A172 (cell line): ENCODE measurements at places on chromosomes 6 and 20. TPM values are rescaled to one million over a fixed set of nuclear protein-coding genes. Genes with fewer than 3 reads are reported as not detected.

GRCh38 chr6:139472351-139473015 is 98.0 kb upstream of the CITED2 start:
- DNase-seq, result no peak

DNA sequence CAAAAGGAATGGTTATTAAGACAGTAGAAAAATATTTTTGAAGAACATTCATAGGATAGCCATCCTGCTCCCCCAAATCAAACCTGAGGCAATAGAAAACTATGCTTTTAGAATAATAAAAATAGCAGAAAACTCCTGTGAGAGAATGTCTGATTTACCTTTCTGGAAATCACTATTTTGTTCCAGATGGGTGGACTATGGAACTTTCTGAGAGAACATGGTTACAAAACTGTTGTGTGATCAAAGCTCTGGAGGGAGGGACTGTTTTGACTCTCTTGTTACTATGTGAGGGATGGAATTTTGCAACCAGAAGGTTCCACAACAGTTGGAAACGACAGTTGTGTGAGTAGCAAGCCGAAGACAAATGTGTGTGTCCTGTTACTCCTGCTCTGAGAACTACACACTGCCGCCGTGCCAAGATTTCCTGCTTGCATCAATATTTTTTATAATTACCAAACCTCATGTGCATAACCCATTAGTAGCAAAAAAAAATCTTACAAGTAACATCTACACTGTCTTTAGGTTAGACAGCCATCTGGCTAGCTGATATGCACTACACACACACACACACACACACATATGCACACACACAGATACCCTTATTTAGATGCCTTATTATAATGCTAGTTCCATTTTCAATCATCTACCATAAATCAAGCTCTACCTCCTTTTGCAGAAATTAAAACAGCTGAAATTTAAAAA is 11.0 kb upstream of the HIVEP1 start:
- no peak for DNase-seq

Gene PCMTD2
- 42.4 and 78.3 TPM in 2 replicates for total RNA-seq

DNA sequence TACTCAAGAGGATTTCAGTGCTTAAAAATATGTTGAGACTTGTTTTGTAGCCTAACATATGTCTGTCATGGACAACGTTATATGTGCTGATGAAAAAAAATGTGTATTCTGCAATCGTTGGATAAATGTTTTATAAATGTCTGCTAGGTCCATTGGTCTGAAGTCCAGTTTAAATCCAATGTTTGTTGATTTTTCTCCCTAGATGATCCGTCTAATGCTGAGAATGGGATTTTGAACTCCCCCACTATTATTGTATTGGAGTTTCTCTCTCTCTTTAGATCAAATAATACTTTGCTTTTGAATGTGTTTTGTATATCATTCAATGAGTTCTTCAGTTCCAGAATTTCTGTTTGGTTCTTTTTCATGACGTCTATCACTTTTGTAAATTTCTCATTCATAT is 44.9 kb downstream of the CYB5R4 start:
- DNase-seq, result no peak

- DNase-seq, result no peak
These were observed 842.0 kb upstream of the FLRT3 start for GRCh38 chr20:15179381-15179780.

Gene TREML2
- total RNA-seq, result not detected in 2 replicates

DNA sequence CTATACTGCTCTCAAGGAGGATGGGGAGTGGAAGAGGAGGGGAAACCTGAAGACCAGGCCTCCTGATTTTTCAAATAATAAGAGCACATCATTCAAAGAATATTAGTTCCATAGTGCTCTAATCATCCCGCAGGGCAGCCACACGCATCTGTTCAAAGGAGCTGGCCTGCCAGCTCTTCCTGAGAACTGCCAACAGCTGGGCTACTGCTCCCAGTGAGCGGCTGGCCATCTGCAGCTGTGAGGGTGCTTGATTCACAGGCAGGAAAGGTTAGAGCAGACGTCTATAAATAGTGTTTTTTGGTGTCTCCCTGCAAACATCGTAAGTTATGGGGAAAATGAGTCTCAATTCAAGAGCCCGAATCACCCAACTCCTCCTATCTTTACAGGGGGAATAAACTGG is 17.3 kb downstream of the NSFL1C start:
- DNase-seq, result no peak

- no peak for DNase-seq
These were observed 166.8 kb upstream of the FOXQ1 start for GRCh38 chr6:1144842-1145767.

- no peak for DNase-seq
These were observed 27.2 kb upstream of the QKI start for GRCh38 chr6:163387317-163387716.

Gene GJA10
- not detected in 2 replicates for total RNA-seq

DNA sequence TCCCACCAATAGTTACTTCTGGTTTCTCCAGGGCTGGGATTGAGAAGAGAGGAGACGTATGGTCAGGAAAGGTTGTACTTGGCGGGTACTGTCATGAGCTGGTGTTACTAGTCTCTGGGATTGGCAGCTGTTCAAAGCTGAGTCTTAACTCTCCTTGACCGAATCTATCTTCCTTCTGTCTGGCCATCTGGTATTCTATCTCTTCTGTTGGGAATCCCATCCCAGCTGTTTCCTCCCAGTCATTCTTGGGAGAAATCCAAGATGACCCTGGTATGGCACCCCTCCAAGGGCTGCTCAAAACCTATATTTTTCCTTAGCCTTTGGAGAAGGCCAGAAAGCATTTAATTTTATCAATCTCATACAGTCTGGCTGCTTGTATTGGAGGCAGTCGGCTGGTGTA is 287.0 kb upstream of the CHD6 start:
- no peak for DNase-seq

- DNase-seq, result no peak
These were observed 92.4 kb downstream of the SCML4 start for GRCh38 chr6:107731422-107732319.

GRCh38 chr20:38418509-38419204 is 16.5 kb downstream of the SNHG17 start:
- peak; percentile 22 for DNase-seq

Gene PLTP
- 2.1 and 3.9 TPM in 2 replicates for total RNA-seq

- DNase-seq, result no peak
These were observed 13.7 kb downstream of the TRAF3IP2 start for GRCh38 chr6:111591901-111592461.

DNA sequence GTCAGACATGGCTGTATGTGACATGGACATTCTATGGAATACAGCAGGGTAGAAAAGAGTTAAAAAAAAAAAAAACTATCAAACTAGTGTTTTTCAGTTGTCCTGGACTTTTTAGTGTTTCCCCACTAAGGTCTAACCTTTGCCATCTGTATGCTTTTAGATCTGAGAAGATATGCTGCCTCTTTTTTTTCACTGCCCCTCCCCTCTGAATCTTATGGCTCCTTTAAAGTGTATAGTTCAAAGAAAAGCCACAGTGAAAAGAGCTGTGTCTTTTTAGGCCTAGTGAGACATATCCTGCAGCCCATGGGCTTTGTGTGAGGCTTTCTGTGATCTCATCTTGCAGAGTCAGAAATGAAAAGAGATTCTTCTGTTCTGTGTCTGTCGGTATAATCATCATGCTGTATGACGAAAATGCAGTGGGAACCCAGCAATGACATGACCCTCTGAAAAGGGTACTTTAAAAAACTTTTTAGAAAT is 29.3 kb downstream of the ADGRG6 start:
- no peak for DNase-seq

DNA sequence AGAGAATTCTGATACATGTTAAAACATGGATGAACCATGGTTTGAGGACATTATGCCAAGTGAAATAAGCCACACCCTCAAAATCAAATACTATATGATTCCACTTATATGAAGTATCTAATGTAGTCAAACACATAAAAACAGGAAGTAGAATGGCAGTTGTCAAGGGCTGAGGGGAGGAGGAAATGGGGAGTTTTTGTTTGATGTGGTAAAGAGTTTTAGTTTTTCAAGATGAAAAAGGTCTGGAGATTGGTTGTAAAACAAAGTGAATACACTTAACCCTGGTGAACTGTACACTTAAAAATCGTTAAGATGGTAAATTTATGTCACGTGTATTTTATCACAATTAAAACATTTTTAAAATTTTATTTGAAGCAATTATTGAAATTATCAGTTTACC is 127.4 kb upstream of the GRIK2 start:
- no peak for DNase-seq

GRCh38 chr6:170068496-170068895 is 222.4 kb downstream of the DLL1 start:
- DNase-seq, result no peak

GRCh38 chr6:160895562-160895961 is 96.0 kb upstream of the MAP3K4 start:
- no peak for DNase-seq

Gene ZNF311
- 0.72 and 1.2 TPM in 2 replicates for total RNA-seq

DNA sequence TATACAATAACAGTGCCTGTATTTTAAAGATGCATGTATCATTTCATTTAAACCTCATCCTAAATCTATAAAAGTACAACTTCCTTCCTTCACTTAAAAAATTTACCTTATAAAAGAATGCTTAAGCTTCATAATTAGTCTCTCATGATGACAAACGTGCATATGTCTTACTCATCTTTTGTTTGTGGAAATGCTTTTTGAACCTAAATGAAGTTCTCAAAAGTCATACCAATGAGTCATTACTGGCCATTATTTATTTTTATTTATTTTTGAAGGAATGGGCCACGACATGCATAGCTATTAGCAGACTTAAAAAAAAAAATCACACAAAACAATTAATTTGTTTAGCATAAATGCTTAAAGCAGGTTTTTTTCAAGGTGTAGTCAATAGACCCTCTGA is 3.7 kb downstream of the TFB1M start:
- peak; percentile 26 for DNase-seq

DNA sequence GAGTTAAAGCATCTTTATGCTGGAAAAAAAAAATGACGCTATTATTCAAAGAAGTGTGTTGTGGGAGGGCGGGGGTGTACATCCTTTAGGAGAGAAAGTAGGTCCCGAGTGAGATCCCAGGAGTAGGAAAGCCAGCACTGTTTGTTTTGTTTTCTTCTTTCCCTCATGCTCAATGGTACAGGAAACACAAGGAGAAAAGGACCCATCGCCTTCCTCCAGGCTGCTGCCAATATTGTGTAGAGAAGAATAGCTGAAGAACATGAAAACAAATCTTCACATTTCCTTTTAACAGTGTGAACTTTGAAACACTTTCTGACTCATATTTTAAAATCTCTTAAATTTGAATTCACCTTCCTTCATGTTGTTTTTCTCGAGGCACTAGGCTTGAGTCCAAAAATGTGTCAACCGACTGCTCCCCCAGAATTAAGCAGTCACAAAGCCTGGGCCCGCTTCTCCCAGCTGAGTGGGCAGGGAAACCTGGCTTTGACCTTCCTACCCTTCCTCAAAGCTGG is 22.3 kb downstream of the PPP1R16B start:
- DNase-seq, result no peak

- DNase-seq, result no peak
These were observed 133.9 kb upstream of the MYLIP start for GRCh38 chr6:15994814-15995459.

Gene RAMACL
- 0.19 and 1.2 TPM in 2 replicates for total RNA-seq

DNA sequence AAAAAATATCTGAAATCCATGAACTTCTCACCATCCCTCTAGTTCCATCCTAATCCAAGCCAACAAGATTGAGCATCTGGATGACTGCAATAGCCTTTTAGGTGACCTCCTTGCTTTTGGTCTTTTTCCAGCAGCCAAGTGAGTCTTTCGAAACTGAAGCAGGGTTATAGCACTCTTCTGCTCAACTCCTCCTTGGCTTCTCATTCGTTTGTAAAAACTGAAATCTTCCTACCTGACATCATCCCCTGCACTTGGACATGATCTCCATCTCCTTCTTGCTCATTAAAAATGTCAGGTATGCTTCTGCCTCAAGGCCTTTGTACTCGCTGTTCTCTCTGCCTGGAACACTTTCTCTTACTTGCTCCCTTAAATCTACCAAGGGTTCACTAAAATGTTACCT is 46.0 kb downstream of the STX7 start:
- no peak for DNase-seq

DNA sequence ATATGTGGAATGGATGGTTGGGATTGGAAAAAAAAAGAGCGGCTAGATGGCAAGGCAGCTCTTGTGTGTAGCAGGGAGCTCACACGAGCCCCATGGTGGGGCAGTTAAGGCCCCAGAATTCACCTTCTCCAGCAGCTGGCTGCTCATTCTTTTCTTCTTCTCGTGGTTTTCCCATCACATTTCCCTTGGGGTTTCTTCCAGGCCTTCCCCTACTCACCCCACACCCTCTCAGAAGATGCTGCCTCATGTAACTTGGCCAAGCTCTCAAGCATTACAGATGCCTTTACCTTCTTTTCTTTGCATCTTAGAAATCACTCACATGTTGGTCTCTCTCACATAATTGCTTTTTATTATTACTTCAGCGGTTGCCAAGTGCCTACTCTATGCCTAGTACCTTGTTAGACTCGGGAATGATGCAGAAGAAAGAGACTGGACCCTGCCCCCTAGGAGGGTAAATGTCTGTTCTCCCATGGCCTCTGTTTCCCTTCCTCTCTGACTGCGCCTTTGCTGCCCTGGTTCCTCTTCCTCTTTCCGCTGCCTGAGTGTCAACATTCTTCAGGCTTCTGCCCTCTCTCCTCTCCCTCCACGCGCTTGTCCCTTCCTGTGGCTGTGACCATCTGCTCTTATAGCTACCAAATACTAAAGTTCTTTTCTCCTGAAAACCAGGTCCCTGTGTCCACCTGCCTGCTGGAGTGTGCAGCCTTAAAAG is 28.6 kb downstream of the PPARD start:
- no peak for DNase-seq

DNA sequence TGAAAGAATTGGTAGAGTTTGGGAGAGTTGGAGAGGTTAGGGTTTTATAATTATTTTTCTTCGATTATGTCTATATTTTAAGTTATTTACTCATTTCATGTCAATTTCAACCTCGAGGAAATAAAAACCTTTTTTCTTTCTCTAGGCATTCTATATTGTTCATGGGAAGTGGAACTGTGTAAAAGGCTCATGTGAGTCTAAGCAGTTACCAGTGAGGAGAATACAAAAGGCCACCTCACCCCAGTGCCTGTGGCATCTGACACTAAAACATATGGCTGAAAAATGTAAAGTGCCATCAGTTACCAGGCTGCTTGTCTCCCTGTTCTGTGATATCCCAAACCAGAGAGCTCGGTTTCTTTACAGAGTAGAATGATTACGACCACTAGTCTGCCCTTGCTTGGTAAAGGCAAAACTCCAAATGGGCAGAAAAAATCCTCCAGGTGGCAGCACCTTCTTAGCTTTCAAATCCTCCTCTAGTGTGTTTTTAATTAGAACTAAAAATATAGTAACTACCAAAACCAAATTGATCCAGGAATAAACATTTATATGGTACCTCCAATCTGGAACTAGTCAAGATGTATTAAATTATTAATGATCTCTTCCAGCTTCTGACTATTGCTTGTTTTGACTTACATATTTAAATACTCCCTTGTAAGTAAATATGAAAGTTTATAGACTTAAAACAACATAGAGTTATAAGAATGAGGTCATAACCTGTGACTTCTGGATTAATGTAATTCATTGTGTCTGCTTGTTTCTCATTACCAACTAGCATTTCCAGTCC is 122.6 kb upstream of the MCHR2 start:
- DNase-seq, result peak; percentile 62

DNA sequence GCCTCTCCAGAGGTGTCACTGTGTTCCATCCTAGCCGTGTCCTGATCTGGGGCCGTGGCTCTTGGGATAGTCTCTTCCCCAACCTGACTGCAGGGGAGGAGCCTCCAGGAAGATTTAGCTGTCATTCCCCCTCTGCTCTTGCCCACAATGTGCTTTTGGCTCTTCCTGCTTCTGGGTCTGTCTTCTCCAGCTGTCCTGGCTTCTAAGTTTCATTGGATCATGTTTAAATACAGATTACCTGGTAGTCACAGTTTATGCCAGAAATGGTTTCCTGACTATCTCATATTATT is 139.1 kb downstream of the ZDHHC14 start:
- no peak for DNase-seq

Gene CTAGE9
- total RNA-seq, result not detected in 2 replicates

Gene LY86
- not detected in 2 replicates for total RNA-seq

Gene C2
- total RNA-seq, result 0.69 TPM in 1 of 2 replicates, not detected in the other
